ENCODE measurements at places on chromosomes 4 and X.
A peak's percentile ranks its signal among the peaks of the same experiment; 100 is the strongest.

GRCh38 chr4:161321706-161322105 is 842.1 kb downstream of the FSTL5 start:
- no peak for DNase-seq

- DNase-seq = no peak
These were observed 127.9 kb upstream of the AR start for GRCh38 chrX:67415937-67416336.

- DNase-seq = no peak
These were observed 197.6 kb downstream of the CPXCR1 start for GRCh38 chrX:88944661-88945060.

- no peak for DNase-seq
These were observed 129.5 kb downstream of the PACRGL start for GRCh38 chr4:20829617-20830357.

DNA sequence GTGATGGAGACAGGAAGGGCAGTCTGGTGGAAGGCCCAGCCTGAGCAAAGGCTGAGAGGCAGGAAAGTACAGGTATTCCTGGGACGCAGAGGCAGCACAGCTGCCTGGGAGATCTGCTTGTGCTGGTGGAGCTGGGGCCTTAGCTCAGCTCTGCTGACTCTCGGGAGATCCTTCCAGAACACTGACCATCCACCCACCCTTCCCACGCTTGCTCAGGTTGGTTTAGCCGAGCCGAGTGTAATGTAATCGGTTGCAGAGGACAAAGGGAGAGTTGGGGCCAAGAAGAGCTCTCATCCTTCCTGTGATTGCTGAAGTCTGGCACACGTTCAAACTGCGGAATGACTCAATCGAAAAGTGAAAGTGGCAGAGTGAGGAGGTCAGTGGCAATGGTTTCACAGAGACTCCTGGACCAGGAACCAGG is 43.1 kb upstream of the GPR78 start:
- DNase-seq = no peak

GRCh38 chr4:12041828-12042227 is 613.1 kb upstream of the HS3ST1 start:
- peak; percentile 22 for DNase-seq

DNA sequence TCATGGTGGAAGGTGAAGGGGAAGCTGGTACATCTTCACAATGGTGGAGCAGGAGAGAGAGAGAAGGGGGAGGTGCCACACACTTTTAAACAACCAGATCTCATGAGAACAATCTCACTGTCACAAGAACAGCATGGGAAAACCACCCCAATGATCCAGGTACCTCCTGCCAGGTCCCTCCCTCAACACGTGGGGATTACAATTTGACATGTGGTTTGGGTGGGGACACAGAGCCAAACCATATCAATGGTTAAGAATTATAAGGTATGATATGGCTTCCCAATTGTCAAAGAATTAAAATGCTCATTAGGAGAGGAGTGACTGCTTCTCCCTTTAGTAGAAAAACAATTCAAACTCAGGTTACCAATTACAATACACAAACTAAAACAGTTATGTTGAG is 143.3 kb downstream of the PDLIM5 start:
- DNase-seq = no peak

GRCh38 chrX:16914058-16914457 is 32.4 kb upstream of the REPS2 start:
- DNase-seq = no peak

DNA sequence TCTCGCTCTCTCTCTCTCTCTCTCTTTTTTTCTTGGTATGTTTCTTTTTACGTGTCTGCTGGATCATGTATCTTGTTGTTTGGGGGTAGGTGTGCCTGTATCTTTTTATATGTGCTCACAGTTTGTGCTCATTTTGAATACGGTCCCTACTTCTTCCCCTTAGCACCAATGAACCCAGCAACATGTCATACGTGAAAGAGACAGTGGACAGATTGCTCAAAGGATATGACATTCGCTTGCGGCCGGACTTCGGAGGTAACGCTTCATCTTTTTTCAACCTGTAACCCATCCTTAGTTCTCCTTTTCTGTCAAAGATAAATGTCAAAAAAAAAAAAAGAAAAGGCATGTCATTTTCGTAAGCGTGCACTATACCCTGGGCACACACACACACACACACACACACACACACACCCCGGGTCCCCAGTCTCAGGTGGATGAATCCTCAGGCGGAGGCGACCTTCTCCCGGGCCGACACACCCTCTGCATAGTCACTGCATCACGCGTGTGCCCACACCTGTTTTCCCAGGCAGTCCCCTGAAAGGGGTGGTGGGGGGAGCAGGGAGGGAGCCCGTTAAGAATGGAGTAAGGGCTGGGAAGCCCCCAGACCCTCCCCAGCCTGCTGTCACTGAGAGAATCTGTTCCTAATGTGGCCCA is 511 bp downstream of the GABRB1 start:
- DNase-seq = no peak

- no peak for DNase-seq
These were observed 90.1 kb downstream of the ATP8A1 start for GRCh38 chr4:42566835-42567234.

DNA sequence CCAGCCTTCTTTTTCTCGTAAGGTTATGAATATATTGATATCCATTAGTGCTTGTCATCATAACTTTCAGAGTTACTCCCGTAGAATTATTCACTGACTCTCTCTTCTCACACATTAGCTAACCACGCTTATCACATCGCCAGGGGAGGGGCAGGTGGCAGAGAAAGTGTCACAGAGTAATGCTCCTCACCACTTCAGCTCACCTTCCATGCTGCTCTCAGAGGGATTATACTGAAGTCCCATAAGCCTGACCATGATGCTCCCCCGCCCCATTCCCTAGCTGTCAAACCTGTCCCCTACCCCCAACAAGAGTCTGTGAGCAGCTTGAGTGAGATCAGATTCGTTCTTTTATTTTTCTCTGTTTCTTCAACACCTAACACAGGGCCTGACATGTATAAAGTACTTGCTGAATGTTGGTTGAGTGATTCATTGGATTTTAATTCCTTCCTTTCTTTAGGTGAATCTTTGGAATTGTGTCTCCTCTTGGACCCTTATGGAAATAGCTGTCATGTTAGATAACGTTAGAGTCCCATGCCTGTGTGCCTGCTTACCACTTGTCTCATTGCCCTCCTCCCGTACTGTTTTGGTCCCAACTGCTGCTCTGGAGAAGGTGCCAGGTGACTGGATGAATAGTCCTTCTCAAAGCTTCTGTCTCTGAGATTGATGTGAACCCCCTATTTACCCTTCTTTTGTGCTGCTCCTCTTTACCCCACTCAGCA is 55.1 kb downstream of the RS1 start:
- DNase-seq = no peak

DNA sequence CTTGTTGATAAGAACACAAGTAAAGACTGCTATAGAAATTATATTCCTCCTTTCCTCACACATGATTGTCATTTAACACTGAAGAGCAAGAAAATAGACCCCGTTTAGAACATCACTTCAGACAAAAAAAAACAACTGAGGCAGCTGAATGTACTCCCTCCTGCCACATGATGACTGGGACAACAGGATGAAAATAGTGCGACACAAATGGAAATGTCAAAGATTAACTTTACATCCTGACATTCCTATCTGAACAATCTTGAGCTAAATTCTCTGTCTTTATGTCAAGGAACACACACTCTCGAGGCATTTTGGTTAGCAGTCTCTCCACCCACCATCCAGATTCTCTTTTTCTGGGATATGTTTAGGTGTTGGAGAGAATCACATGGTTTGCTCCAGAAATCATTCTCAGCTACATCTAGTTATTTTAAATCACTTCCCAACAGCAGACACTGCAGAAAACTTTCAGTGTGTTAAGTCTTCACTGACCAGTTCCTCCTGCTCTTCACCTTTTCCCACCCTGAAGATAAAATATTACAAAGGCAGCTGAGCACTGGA is 16.3 kb upstream of the KCNIP4 start:
- no peak for DNase-seq

GRCh38 chrX:20061855-20062254 is 54.9 kb downstream of the MAP7D2 start:
- no peak for DNase-seq

DNA sequence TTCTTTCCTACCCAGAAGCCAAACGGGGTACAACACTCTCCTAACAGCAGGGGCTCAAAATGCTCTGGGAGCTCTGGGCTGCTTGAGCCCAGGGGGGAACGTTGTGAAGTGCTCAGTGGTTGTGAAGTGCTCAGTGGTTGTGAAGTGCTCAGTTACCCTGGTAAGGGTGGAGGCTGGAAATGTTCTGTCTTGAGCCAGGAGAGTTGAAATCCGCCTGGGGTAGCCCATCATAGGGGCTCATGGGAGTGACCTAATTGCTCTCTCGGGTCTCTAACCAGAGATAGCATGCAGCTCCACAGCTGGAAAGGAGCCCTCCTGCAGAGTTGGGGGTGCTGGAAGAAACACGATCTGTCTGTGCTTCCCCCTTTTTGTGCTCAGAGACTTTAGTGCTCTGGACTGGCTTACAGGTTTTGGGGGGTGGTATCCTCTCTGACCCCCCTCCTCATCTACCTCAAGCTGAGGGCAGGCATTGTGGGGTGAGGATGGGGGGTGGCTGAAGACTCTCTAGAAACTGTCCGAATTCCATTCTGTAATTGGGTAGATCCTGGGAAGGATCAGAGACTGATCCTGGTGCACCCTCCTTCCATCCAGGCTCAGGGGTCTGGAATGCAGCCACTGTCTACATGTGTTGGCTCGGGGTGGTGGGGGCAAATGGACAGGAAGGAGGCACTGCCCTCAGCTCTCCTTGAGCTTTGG is 2.7 kb downstream of the EFNB1 start:
- no peak for DNase-seq

GRCh38 chrX:71629467-71629866 is 11.2 kb upstream of the CXCR3 start:
- DNase-seq = no peak

GRCh38 chrX:119757979-119758730 is at the start of gene SOWAHD:
Gene SOWAHD (plus strand): TSS chrX:119758588. CDS start chrX:119758668, 80 bp downstream.
- no peak for DNase-seq

DNA sequence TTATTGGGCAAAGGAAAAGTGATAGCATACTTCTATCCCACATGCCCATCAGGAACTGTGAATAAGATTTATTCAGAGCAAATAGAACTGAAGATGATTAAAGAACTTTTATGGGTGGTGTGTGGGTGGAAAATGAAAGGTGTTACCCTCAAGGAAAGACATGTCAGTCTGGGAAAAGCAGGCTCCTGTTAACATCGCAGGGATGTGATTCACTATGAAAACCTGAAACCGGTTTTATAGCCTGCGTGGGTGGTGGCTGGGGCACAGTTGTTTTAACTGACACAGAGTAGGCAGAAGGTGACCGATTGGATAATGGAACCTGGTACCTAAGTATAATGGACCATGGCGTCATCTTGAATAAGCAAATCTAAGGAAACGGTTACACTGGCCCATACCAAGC is 61.3 kb upstream of the CASK start:
- no peak for DNase-seq

DNA sequence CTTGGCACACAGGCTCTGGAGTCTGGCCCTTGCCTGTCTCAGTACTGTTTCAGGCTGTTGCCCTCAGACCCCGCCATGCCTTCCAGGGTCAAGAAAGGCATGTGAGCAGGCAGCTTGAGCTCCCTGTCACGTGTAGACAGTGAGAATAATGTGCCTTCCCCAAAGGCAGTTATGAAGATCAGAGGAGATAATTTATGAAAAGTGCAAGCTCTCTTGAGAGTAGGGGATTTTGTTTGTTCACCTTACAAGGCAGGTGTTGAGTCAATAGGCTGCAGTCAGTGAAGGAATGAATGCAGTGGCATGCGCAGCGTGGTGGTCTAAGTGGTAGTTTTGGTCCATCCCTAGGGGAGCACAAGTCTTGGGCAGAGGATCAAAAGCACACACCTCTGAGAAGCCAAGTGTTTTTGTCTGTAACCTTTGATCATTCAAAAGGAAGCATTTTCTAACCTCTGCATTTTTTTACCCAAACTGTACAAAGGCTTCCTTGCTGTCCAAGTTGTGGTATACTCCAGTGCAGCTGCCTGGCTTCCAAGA is 14.4 kb downstream of the HADH start:
- no peak for DNase-seq

DNA sequence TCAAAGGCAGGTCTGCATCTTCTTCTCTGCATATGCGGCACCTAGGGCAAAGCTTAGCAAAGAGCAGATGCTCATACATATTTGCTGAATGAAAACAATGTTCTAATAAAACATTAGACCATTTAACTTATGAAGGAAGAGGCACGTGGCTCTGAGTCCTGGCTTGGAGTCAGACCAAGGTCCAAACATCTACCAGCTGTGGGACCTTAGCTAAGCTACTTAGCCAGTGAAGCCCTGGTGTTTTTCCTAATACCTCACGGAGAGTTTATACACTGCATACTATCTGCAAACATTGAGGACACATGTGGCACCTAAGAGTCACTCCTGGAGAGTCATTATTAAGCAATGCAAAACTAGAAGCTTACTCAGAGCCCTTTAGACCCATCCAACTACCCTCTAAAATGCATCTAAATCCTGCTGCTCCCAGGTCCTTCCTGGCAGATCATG is 9.0 kb downstream of the PDGFC start:
- no peak for DNase-seq

DNA sequence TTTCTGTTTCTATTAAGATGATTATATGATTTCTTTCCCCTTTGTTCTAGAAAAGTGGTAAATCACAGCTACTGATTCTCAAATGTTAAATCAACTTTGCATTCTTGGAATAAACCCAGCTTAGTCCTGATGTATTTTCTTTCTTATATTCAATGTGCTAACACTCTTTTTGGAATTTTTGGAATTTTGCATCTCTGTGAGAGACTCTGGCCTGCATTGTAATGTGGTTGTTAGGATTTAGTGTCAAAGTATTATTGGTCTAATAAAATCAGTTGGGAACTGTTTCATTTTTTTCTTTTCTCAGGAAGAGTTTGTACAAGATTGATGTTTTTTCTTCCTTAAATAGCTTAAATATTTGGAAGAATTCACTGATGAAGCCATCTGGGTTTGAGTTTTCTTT is 109.6 kb downstream of the KIT start:
- DNase-seq = no peak

DNA sequence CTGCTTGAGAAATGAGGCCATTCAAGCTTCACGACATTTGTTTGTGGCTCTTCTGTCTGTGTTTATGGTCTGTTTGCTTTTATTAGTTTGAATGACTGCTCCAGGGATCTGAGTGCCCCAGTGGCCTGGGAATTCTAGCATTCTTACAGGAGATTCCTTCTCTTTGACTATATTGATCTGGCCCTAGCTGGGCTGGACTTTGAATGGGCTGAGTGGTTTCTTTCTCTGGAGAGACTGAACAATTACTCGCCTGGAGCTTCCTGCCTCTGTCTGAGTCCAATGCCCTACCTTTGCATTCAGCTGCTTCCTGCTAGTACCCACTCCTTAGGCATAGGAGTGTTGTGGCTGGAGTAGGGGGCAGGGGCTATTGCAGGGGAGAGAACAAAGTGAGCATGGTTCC is 51.2 kb upstream of the EDA start:
- no peak for DNase-seq

- DNase-seq = peak; percentile 86
These were observed 19.1 kb downstream of the SH3BP2 start for GRCh38 chr4:2811830-2812611.

DNA sequence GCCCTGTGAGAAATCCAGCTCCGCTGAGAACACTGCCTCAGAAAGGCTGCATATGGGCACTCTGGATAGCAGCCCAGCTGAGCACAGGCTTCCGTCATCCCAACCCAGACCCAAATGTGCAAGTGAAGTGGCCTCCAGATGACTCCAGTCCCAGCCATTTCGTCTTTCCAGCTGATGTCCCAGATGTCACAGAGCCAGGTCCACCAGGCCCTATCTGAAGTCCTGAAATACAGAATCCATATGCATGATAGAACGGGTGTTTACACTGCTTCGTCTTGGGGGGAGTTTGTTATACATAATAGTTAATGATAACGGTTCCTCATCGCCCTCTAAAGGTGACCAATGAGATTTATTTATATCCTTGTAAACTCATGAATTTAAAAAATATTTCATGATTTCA is 72.6 kb upstream of the TRIM2 start:
- peak; percentile 34 for DNase-seq
